Hematopoietic multipotent progenitor cell treated with erythropoietin and hydrocortisone succinate and interleukin-3 and kit ligand, for 6 days (in vitro differentiated cells): ENCODE measurements at places on chromosomes 3 and 15.

- DNase-seq = peak; percentile 33
These were observed 249.9 kb downstream of the ROBO1 start for GRCh38 chr3:79517766-79518413.

DNA sequence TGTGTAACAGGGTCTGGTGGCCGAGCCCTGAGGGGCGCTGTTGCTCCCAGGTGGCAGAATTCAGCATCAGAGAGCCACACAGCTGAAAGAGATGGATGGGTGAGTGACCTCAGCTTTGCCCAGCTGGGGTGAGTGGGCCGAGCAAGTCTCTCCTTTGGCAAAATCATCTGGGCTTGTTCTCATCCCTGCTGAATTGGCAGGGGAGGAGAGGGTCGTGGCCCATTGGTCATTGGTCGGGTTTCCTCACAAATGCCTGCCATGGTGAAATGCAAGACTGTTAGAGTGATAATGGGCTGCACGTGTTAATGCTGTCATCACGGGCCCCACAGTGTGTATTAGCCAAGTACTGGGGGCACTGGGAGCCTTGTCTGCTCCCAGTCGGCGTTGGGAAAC is 15.9 kb downstream of the ABHD2 start:
- DNase-seq = no peak

DNA sequence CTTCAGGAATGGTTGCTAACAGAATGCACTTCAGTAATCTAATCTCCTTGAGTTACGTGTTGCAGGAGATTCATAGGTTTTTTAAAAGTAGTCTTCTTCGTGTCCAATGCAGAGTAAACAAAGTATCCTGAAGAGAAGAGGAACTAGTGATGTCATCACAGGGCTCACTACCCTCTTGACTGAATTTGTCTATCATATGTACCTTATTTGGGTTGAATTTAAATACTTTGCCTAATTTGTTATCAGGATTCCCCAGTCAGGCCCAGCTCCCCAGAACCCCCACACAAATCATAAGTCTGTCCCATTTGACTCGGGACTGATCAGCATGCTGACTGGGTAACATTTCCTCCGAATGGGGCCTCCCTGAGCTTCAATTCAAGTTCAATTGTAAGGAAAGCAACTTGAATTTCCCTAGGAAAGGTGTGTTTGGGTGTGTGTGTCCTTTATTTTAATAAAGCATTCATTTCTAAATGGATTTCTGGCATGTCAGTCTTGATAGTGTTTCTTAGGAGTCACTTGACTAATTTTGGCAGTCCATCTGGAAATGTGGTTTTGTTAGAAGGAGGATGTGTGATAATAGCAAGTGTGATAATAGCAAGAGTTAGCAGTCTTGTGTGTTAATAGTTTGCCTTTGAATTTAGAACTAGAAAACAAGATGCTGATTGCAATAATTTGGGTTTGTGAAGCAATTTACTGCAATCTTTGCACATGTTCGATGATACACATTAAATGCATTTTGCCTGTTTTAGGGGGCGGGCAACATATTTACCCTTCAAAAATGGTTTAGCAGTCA is 21.9 kb downstream of the OXNAD1 start:
- peak; percentile 83 for DNase-seq

DNA sequence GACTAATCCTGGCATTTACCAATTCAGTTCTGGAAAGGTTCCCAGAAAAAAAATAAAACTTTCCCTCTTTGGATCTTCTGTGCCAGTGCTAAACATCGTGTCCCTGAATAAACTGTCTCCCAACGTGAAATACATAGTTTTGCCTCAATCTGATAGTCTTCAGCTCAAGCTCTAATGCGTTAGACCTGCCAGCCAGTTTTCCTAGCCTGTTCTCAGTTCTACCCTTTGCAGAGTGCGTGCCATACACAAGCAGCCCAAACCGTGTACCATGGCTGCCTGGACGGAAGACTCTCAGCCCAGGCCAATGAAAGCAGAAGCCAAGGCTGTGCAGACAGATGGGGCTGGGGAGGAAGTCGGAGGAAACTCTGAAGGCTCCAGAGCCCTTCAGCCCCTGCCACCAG is 11.4 kb upstream of the OCA2 start:
- DNase-seq = no peak

DNA sequence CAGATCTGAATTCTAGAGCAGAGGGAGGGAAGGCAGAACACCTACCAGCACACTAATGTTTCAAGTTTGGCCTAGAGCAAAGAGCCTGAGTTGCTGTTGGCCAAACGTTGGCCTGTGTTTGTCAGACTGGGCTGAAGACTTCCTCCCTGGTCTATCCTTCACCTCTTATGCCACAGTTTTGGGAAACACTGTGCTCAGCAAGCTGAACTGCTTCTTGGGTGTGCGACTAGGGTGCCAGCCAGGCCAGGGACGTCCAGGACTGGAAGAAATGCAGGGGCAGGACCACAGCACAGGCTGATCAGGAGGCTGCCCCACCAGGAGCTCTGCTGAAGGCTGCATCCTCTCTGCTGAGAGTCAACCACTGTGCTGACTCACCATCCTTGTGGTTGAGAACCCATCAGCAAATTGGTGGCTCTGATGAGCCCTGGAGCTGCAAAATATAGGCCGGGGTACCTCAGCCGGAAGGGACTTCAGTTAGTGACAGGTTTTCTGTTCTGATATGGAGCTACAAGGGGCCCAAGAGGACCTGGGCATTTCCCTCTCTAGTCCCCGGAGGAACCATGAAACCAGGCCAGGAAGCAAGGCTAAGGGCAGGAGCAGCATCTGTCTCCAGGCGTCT is 131.6 kb upstream of the RASGRP1 start:
- DNase-seq = peak; percentile 69
